ENCODE measurements at places on chromosomes 5 and 9. TPM values are rescaled to one million over a fixed set of nuclear protein-coding genes. Genes with fewer than 3 reads are reported as not detected.

Gene FOXD4L5
- not detected for total RNA-seq

Gene IL9
- not detected for total RNA-seq

Gene FAM169A
- 26.8 TPM for total RNA-seq

Gene BHMT2
- 8.0 TPM for total RNA-seq

Gene IQGAP2
- 6.9 TPM for total RNA-seq

Gene PHF19
- 108 TPM for total RNA-seq

Gene IL4
- not detected for total RNA-seq

Gene LHX3
- not detected for total RNA-seq

Gene F2RL2
- total RNA-seq = 0.39 TPM

Gene RNF208
- not detected for total RNA-seq

Gene SAPCD2
- total RNA-seq = 86.6 TPM

Gene THBS4
- 3.2 TPM for total RNA-seq

Gene CCIN
- total RNA-seq = 0.74 TPM

Gene HTR4
- total RNA-seq = 0.18 TPM

Gene FAM81B
- not detected for total RNA-seq

Gene F12
- 9.6 TPM for total RNA-seq

Gene GPR151
- total RNA-seq = not detected

Gene FER
- total RNA-seq = 37.1 TPM

Gene VDAC1
- total RNA-seq = 474 TPM

Gene CCL21
- not detected for total RNA-seq

Gene UBE2D2
- 140 TPM for total RNA-seq

Gene ZNF883
- total RNA-seq = 6.5 TPM

Gene CEP78
- 52.4 TPM for total RNA-seq

Gene SCGB3A2
- total RNA-seq = not detected

Gene C9orf50
- not detected for total RNA-seq

Gene KCNV2
- not detected for total RNA-seq

Gene CDH9
- not detected for total RNA-seq

Gene BHMT
- not detected for total RNA-seq

Gene GRIA1
- not detected for total RNA-seq

Gene SPINK7
- total RNA-seq = not detected

Gene ANKRD31
- not detected for total RNA-seq

Gene NR4A3
- total RNA-seq = 0.17 TPM

Gene CATSPER3
- 0.06 TPM for total RNA-seq

Gene ADAMTSL2
- not detected for total RNA-seq

Gene TRIM7
- total RNA-seq = 6.7 TPM

Gene PKD2L2
- not detected for total RNA-seq

Gene SLC25A48
- not detected for total RNA-seq

Gene PCDHA9
- total RNA-seq = 0.51 TPM

Gene QRFP
- not detected for total RNA-seq

Gene CDX1
- total RNA-seq = 1.3 TPM

Gene SNX2
- total RNA-seq = 59.5 TPM

Gene LRRTM2
- 0.51 TPM for total RNA-seq

Gene KIF20A
- total RNA-seq = 106 TPM

Gene SLC6A19
- total RNA-seq = not detected

Gene TGFBI
- total RNA-seq = 1,514 TPM

Gene PCDHA4
- 1.0 TPM for total RNA-seq

Gene CFAP77
- total RNA-seq = not detected

Gene IRX2
- 10.3 TPM for total RNA-seq

Gene MATR3
- total RNA-seq = 333 TPM

Gene FOXD4
- total RNA-seq = not detected

Gene SPINK4
- total RNA-seq = not detected

Gene APBA1
- total RNA-seq = 1.7 TPM

Gene EGR1
- total RNA-seq = 11.5 TPM

Gene GABRB2
- 0.09 TPM for total RNA-seq

Gene ENTREP1
- total RNA-seq = 0.74 TPM

Gene ZNF462
- 20.6 TPM for total RNA-seq

Gene FOXD4L4
- 0.34 TPM for total RNA-seq

Gene CDH6
- 0.15 TPM for total RNA-seq

Measured in Daoy (cell line).